ENCODE measurements at places on chromosomes 6 and 20.

DNA sequence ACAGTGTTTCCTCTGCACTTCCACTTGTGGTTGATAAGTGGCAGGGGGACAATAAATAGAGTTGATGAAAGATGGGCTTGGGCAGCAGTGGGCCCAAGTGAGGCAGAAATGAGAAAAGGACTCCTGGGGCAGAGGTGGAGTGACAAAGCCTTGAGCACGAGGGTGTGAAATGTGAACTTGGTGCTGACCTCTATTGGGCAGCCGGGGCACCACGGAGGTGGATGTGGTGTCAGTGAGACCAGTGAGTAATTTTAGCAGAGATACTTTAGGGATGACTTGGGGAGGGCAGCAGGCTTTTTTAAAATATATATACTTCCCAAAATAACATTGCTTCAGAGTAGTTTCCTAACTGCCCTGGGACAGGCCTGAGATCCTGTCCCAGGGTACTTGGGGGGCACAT is 30.6 kb upstream of the MYLK2 start:
- no peak for DNase-seq

DNA sequence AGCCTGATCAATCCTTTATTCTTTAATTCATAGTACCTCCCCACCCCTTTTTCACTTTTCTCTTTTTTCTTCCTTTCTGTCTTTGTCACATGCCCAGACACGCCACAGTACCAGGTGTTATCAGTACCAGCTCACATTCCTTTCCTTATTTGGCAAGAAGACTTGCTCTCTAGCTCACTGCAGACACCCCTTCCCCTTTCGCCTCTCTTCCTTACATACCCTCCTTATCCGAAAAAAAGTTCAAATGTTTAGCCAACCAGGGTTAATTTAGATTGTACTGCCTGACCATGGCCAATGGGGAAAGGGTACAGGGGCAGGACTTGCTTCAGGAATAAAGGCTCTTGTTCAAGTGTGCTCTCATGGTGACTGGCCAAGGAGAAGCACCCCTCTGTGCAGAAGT is 9.3 kb upstream of the SIRPB2 start:
- no peak for DNase-seq

DNA sequence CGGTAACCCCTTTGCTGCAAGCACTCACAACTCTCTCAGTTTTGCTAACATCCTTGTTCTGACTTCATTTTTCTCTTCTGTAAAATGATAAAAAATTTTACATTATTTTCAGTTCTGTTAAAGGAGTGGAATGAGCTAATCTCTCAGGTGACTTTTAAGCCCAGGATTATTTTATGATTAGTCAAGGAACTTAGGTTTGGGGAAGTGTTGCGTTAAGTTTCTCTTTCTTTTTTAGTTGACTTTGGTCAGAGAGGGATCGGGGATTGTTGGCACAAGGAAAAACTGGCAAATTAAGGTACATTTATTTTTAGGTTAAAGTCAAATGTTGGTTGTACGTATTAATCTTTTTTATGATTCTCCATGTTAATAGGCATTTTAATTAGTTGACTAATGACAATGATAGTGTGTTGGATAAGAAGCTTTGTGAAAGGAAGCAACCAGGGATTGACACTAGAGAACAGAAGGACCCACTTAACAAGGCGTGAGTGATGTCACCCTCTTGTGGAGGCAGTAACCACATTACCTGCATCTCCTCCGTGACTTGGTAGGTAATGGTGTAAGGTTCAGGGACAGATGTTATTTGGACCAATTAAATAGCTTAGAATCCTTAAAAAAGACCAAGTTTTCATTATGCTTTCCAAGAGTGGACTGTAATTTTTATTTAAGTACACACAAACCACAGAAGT is 31.6 kb downstream of the CD83 start:
- DNase-seq = no peak

- DNase-seq = no peak
Observed at GRCh38 chr20:57685146-57685758, 24.6 kb downstream of the PMEPA1 start.

DNA sequence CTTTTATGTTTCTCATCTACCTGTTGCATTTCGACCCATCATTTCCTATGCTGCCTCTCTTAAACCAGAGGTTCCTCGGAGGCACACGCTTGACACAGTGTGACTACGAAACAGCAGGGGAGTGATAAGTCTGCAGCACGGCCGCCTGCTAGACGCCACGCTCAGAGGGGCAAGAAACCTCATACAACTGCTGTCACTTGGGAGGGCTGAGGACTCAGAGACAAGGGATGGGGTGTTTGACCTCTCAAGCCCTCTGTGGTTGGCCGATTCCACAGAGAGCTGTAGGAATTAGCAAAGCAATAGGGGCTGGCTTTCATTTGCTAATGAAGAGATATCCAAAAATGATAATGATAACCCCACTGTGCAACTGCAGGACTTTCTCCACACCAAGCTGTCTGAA is 372.5 kb downstream of the ZFAND3 start:
- DNase-seq = no peak

DNA sequence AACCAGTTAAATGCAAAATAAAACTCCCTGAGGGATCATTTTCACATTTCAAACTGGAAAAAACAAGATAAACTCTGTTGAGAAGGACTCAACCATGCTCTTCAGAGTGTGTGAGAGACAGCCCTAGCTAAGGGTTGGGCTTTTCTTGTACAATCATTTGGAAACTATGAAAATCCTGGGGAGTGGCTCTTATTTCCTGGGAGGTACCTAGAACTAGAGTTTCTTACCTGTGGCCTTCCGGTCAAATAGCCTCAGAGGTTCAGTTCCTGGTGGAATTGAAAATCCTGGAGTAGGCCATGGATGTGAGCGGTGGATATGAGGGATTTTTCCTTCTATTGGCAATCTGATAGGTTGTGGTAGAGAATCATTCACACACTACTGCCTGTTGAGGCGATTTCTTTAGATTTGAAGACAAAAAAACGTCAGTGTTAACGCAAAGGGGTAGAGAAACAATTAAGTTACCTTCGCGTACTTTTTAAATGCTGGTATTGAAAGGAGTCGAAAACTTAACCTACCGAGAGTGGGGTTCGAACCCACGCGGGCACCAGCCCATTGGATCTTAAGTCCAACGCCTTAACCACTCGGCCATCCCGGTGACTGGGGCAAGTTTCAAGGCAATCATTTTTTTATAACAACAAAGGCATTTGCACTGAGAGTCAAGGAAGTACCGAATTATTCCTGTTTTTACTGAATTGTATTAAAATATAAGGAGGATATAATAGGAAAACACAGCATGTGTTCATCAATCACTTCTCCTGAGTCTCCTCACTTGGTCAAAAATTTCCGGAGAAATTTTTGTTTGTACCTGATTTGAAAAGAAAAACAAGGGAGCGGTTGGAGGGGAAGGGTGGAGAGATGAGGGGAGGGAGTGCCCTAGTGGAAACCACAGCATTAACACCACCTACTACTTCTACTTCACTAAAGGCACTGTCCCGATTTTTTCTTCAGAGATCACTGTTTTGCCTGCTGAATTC is 191.3 kb downstream of the OR2B2 start:
- DNase-seq = no peak

DNA sequence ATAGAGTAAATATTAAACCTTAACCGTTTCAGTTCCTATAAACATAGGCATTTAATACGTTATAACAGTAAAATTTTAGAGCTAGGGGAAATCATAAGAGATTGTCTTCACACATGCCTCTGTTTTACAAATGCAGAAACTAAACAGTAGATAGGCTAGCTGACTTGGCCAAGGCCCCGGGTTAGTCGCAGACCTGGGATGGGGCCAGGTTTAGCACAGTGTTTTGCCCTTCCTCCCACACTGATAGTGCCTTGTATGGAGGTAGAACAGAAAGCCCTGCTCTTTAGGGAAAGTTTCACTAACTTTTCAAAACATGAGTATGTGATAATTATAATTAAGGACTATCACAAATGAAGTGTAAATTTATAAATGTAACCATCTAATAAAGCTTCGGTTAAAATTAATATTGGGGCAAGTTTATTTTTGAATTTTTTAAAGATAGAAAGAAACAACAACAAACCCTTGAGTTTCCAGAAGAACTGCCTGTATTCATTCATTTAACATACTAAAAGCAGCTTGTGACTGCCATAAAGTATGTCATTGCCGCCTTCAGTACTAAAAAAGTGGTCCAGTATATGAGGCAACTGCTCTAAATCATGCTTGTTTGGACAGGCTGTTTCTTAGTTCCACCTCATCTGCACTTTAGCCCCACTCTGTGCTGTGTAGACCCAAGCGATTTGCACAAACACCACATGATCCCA is 62.5 kb upstream of the LOC128125822 start:
- no peak for DNase-seq
